ENCODE measurements at places on chromosomes 13 and 19.
A peak's percentile ranks its signal among the peaks of the same experiment; 100 is the strongest.

DNA sequence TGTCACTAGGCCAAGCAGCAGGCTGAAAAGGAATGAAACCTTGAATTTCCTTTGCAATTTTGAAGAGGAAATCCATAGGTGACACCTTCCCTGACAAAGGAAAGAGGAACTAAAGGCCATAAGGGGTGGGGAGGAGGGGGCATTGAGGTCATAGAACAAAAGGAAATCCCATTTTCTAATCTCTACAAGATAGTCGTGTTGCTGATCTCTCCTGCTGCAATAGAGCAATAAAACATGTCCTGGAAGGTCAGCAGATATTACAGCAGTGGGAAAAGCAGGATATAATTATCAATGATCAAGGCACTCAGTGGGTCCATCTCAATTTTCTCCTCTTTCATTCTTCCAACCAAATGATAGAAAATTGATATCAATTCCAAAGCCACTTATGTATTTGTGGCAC, 20.3 kb upstream of the RAP2A start:
- DNase-seq: peak; percentile 36

DNA sequence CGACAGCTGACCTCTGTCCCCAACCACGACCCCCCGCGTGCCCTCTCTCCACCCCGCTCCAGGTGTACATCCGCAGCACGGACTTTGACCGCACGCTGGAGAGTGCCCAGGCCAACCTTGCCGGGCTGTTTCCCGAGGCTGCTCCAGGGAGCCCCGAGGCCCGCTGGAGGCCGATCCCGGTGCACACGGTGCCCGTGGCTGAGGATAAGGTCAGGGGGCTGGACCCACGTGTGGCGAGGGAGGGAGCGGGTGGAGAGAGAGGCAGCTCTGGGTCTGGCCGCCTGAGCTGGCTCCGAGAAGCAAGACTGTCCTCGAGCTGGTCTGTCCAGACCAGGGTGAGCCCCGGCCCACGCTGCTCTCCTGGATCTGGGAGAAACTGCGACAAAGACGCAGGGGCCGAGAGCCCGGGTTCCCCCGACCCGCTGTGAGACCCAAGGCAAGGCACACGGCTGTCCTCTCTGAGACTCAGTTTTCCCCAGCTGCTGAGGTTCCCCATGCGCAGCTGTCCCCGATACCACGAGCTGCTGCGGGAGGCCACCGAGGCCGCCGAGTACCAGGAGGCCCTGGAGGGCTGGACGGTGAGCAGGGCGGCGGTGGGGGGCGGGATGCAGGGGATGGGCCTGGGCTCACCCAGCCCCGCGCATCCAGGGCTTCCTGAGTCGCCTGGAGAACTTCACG, 1.5 kb downstream of the ACP4 start:
- DNase-seq: no peak

- no peak for DNase-seq
Measured at GRCh38 chr13:84466461-84466860, 584.2 kb upstream of the SLITRK1 start.

GRCh38 chr19:920051-920864, 3.1 kb downstream of the KISS1R start:
- DNase-seq: peak; percentile 65

- DNase-seq: no peak
Measured at GRCh38 chr19:16379521-16380313, 55.1 kb downstream of the KLF2 start.

DNA sequence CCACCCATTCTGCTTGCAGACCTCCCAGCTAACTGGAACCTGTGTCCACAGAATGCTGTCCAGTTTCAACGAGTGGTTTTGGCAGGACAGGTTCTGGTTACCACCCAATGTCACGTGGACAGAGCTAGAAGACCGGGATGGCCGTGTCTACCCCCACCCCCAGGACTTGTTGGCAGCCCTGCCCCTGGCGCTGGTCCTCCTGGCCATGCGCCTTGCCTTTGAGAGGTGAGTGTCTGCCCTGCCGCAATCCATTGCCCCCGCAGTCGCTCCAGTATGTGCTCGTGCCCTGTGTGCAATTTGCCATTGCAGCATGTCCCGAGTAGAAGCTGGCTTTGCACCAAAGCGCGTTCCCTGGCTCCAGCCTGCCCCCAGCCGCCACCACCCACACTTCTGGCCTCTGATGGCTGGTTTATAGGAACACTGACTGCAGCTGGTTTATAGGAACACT, 41.9 kb downstream of the CERS4 start:
- DNase-seq: no peak

GRCh38 chr19:29704562-29705558, 10.2 kb downstream of the C19orf12 start:
- DNase-seq: no peak

DNA sequence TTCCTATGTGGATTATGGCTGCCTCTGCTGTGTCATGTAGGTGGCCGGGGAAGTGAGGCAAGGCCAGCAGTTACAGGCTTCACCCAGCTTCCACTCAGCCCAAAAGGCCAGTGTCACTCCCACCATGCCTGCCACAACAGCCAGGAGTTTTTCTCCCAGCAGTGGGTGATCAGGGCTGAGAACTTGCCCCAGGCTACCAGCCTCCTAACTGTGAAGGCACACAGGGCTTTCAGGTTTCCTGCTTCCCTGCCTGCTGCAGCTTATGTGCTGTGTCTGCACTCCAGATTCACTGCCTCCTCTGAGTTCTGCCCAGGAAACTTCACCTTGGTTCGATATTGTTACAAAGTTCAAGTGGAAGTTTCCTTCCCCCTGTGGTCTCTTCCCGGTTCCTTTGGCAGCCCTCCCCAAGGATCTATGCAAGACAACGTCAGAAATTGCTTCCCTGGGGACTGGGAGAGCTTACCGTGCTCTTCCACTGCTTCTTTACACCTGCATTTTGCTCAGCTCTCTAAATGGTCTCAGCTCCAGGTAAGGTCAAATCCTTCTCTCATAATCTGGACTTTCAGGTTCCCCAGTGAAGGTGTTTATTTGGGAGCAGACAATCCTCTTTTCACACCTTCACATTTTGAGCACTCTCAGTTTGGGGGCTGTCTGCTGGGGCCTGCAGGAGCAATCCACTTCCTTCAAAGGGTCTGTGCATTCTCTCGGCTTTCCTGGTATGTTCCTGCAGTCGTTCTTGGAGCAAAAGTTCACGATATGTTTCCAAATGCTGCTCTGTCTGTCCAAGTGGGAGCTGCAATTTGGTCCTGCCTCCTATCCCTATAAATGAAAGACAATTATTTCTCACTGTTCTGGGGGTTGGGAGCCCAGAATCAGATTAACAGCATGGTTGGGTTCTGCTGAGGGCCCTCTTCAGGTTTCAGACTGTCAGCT, 1730.1 kb upstream of the PRR20A start:
- no peak for DNase-seq

DNA sequence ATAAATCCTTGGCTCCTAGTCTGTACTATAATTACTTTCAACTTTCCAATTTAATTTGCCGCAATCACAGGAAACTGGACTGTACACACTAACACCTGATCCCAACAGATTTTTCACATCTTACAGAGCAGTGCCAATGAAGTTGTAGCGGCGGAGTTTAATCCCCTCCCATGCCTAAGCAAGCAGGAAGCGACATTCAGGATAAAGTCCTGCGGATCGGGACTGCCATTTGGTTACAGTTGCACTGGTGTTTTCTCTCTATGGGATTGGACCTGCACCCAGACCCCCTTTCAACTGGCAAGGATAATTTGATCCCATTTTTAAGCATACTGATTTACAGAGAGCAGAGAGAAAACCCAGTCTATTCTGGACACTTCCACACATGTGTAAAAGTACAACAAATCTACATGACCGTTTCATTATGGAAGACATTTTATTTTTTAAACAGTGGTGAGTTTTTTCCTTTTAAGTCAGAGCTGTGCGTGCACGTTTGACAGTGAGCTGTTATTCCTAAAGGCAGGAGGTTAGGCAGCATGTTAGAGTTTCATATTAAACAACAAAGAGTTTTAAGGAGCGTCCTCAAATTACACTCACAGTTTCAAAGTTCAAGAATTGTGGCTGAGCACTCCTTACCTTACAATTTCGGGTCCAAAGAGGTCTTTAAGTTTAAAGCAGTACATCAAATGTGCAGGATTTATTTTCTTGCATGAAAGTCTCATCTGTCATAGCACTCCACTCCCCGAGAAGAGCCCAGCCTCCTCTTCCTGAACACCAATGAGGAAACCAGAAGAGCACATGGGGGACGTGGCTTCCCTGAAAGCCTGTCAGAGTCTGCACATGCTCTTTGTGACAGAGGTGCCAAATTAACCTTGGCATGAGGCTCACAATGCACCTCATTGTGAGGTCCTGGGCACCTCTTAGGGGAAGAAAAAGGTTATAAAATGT, 141.6 kb upstream of the RFC3 start:
- DNase-seq: no peak

GRCh38 chr19:897442-898039, 4.3 kb downstream of the RNU6-9 start:
- DNase-seq: no peak

DNA sequence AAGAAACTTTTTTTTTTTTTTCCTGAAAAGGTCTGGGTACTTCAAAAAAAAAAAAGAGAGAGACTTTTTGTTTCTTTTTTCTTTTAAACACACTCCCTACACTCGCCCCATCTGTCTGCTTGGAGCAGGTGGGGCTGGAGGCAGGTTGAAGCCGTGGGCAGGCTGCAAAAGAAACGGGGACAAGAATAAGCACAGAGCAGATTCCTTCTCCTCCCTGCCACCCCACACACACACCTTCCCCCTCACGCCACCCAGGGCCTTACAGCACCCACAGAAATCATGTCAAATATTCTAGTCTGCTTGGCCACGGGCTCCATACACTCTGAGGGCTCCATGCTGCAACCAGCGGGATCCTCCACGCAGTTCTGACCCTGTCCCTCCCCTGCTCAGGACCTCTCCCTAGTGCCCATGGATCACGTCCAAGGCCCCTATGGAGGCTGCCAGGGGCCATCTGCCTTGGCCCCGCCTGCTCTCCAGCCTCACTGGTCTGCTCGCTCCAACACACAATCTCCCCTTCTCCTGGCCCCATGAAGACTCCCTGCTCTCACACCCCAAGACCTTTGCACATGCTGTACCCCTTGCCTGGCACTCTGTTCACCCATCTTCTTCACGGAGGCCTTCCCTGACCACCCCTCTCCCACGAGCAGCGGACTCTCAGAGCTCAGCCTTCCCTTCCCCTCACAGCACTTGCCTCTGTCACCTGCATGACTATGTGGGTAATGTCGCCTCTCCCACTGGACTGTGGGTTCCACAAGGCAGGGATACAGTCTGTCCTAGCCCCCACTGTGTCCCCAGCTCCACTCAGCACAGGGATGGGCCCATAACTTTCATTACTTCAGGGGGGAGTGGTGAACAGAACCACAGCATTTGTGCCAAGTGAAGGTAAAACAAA, 11.4 kb downstream of the AKT2 start:
- no peak for DNase-seq

DNA sequence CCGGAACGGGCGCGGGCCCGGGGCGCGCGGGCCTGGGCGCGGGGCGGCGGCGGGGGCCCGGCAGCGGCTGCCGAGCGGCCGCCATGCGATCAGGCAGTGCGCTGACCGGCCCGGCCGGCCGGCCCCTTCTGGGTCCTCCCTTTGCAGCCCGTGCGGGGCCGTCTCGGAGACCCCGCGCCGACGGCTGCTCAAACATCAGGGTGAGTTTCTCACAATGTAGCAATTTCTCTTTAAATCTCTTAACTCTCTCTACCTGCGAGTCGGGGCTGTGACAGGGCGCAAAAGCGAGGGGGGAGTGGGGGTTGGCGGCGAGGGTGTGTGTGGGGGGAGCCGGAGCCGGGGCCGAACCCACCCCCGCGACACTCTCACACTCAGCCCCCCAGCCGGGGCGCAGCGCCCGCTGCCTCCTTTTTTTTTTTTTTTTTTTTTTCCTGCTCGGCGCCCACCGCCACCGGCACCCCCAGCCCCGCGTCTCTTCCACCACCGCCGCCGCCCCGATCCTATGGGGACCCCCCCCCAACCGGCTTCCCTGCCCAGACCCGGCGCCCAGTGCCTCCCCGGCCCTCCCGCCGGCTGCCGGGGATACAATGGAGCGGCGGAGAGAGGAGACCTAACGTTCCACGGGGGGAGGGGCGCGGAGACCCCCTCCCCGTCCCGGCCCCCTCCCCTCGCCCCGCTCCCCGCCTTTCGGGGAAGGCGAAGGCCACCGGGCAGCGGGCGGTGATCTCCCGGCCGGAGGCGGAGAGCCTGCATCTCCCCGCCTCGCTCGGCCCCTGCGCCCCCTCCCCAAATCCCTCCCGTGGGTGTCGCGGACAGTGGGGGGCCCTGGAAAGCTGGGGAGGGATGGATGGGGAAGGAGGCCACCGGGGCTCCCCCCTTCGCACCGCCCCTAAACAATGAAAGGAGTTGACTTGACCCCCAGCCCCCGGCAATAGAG, at the start of gene BICRA:
BICRA (plus strand) TSS at position 166 of the 937 bp plus-strand sequence. CDS start 64,441 bp downstream, outside the sequence.
- DNase-seq: peak; percentile 86

- no peak for DNase-seq
Measured at GRCh38 chr19:23385404-23385803, 9.9 kb downstream of the ZNF91 start.

GRCh38 chr19:33499248-33499647, 22.3 kb downstream of the PEPD start:
- no peak for DNase-seq

DNA sequence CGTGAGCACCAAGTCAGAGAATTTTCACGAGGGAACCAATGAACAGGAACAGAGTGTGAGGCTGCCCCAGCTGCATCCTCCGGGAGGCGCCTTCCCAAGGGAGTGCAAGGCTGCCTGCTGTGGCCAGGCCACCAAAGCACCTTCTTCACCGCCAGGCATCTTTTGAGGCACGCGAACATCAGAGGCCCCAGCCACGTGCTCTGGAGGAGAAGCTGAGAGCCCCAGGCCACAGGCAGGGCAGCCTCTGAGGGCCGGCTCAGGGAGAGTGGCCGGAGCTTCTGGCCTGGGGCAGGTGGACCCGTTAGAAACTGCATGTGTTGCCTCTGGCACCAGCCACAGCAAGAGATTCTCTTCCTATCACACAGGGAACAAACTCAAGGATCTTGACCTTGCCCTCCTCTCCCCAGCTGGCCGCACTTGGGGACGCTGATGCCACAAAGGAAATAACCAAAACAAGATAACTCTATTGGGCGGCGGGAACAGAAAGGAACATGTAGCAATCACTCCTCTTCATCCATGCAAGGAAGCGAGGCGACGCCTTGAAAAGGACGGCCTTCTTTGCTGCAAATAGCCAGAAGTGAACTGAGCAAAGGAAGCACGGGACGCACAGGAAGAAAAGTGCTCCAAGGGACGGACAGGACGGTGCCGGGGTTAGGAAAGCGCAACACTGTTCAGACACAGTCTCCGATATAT, 19.9 kb downstream of the GAS6 start:
- DNase-seq: peak; percentile 31
